ENCODE measurements at places on chromosomes 6 and 20.
A peak's percentile ranks its signal among the peaks of the same experiment; 100 is the strongest.

- DNase-seq: no peak
Observed at GRCh38 chr6:18204691-18205090, 49.5 kb downstream of the KDM1B start.

DNA sequence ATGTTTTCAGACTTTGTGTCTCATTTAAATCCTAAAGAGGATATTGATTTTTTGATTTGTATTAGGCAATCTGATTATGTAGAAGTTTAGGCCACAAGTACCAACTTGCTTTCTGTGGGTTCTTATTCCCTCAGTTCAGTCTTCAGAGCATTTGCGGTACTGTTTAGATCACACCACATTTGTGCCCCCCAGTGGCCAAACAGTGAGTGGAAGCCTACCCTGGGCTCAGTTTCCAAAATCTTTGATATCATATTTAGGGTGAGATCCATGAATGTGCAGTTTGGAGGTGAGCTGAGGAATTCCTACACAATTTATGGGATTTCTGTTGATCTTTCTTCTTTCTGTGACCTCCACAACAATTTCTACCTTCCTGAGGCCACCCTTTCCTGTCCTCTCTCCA lies 92.3 kb upstream of the FUT9 start:
- no peak for DNase-seq

- no peak for DNase-seq
Observed at GRCh38 chr20:19026121-19026878, 186.1 kb upstream of the SLC24A3 start.

- DNase-seq: no peak
Observed at GRCh38 chr6:144351379-144352127, 66.4 kb downstream of the UTRN start.

- no peak for DNase-seq
Observed at GRCh38 chr6:75211920-75212590, 6.2 kb upstream of the COL12A1 start.

DNA sequence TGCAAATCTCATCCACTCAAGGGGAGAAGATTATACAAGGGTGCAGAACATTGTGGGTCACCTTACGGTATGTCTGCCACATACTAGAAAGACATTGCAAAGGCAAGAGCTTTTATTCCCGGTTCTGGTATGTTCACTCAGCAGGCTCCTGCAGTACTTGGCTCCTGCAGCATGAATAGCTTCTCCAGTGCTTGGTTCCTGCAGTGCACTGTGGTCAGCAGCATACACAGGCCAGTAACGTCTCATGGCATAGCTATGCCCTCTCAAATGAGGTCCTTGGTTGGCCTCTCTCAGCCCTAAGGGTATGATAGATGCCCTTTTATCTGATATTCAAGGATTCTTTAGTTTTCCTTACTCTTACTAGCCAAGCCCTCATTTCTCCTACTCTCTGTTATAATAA lies 12.6 kb downstream of the TCP11 start:
- DNase-seq: no peak

DNA sequence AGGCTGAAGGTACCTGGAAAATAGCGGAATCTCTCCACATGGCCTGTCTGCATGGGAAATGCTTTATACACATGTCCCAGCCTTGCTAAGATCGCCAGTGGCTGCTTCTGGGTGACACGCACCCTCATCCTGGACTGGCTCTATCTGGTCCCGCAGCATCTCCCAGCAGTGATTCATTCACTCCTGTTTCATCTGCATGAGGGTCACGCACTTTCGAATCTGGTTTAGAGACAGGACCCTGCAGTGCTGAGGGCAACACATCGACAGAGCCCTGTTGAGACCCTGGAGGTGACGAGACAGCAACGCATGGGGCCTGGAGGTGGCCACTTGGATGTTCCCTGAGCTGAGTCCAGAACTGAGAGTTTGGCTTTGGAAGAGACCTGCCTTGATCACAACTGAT lies 136.5 kb downstream of the SMOC2 start:
- no peak for DNase-seq

- peak; percentile 29 for DNase-seq
Observed at GRCh38 chr20:43448748-43449535, 8.8 kb upstream of the SRSF6 start.

GRCh38 chr6:159043947-159044346 lies 844 bp downstream of the TAGAP start:
- DNase-seq: no peak

GRCh38 chr20:47356220-47356525 lies 326 bp downstream of the ZMYND8 start:
- no peak for DNase-seq

DNA sequence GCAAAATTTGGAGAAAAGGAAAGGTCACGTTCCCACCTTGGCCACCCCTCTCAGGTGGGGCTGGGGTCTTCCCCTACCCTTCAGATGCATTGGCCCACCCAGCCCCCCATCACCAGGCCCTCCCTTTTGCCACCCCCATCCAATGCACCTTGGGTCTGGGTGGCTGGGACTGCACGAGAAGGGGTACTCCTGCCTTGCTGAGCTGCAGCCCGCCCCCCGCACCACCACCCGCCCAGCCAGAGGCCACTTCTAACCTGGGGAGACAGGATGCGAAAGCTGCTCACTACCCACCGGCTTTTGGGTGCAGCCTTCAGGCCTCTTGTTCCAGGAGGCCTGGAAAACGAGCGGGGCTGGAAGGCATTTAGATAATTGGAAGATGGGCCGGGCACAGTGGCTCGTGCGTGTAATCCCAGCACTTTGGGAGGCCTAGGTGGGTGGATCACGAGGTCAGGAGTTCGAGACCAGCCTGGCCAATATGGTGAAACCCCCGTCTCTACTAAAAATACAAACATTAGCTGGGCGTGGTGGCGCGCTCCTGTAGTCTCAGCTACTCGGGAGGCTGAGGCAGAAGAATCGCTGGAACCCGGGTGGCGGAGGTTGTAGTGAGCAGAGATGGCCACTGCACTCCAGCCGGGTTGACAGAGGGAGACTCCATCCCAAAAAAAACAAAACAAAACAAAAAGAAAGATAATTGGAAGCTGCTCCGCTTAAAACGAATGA lies 1.2 kb upstream of the CDC25B start:
- no peak for DNase-seq

DNA sequence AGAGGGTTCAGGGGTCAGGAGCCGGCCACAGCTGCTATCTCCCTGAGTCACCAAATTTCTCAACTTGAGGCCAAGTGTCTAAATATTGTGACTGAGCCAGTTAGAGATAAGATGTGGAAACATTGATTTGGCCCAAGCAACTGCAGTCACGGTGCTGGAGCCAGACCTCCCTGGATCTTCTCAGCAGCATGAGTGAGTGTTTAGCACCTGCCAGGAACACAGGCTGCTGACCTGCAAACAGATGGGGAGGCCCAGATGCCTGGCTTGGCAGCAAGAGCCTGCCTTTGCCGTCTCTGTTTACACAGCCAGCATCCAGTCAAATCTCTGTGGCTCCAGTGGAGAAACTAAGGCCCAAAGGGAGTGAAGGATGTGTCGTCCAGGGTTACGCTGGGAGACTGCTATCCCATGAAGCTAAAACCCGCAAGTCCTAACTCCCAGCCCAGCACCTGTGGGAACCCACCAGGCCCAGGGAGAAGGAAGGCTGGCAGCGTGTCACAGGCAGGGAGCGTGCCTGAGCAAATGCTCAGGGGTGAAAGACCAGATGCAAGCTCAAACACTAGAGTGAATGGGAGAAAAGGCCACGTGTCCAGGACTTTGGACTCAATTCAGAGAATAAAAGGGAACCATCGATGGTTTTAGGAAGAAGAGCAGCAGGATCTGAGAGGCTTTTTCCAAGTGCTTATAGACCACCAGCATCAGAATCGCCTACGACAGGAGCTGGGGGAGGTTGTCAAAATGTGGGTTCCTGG lies 15.9 kb upstream of the PTGIS start:
- DNase-seq: no peak

Data from activated CD4-positive, alpha-beta T cell treated with anti-CD3 and anti-CD28 coated beads for 4 hours (primary cell).